ENCODE measurements at places on chromosomes 2 and 18.

GRCh38 chr2:172702451-172702850 is 33.2 kb upstream of the RAPGEF4 start:
- no peak for DNase-seq

DNA sequence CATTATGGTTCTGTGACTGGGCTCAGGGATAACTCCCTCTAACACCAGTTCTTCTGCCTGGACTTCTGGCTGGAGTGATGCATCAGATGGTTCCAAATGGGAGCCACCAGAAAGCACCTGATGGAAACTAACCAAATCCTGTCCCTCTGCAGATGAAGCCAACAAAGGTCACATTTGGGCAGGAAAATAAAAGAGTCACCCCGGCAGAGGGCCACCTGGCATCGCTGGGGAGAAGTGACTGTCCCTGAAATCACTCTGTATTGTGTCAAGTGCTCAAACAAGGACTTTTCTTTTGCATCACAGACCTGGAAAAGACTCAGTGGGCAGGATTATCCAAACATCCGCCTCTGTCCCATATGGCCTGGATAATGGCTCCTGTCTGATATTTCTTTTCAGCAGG is 47.5 kb downstream of the DNER start:
- DNase-seq, result no peak

GRCh38 chr2:37472959-37473358 is 128.5 kb downstream of the QPCT start:
- DNase-seq, result no peak

DNA sequence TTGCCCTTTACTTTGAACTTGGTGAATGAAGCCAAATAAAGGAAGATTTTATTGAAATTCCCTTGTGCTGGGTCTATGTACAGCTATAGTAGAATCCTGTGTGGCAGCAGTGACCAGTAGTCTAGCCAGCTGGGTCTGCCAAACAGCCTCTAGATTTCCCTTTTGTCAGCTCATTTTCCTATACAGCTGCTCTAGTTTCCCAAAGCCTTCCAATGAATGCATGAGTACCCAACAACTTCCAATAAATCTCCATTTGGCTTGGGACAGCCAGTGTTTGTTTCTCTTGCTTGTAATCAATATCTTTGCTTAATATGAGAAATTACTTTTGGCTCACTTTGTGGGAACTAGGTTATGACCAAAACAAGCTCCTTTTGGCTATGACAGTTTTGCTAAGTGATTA is 43.6 kb downstream of the SCN9A start:
- DNase-seq, result no peak

DNA sequence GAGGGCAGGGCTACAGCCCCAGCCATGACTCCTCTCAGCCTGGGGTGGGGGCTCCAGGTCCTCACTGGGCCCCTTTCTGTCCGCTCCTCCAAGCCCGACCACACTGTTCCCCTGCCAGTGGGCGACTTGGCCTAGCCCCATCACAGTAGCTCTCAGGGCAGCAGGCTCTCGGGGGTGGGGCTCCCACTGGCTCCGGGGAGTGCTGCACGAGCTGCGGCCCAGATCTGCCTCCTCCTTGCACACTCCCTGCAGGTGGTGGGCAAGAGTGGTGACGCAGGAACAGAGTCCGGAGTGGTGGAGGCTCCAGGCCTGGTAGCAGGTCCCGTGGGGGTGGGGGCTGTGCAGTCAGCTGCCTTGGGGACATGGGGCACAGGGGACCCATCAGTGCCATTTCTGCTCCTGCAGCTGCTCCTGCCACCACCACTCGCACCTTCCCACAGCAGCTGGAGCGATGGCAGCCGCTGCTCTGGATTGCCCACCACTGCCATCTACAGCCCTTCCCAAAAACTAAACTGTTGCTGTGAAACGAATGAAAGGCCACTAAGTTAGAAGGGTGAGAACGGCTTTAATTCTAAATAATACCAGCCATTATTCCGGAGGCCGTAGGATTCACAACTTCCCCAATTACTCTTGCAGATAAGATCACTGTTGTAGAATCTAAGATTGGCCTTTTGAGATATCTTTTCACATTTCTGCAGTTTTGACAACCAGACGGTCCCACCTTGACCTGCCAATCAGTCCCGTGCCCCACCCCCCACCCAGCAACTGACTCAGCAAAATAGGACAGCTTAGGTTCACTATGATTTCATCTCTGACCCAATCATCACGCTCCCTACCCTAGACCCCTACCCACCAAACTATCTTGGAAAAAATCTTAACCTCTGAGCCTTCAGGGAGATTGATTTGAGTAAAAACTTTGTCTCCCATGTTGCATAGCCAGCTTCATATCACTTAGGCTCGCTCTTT is 530.2 kb downstream of the DCC start:
- no peak for DNase-seq

GRCh38 chr2:128651000-128651399 is 332.3 kb upstream of the HS6ST1 start:
- DNase-seq, result no peak

DNA sequence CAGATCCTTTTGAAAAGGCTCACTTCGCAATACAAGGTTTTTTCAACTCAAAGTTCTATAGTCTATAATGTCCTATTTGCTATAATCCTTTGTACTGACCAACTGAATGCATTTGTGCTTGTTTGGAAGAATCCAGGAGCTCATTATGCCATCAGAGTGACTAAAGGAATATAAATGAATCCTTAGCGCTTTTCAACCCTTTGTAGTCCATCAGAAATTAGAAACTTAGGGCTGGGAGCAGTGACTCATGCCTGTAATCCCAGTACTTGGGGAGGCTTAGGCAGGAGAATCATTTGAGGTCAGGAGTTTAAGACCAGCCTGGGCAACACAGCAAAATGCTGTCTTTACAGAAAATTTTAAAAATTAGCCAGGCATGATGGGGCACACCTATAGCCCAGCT is 330.2 kb upstream of the CHAC2 start:
- DNase-seq, result no peak

DNA sequence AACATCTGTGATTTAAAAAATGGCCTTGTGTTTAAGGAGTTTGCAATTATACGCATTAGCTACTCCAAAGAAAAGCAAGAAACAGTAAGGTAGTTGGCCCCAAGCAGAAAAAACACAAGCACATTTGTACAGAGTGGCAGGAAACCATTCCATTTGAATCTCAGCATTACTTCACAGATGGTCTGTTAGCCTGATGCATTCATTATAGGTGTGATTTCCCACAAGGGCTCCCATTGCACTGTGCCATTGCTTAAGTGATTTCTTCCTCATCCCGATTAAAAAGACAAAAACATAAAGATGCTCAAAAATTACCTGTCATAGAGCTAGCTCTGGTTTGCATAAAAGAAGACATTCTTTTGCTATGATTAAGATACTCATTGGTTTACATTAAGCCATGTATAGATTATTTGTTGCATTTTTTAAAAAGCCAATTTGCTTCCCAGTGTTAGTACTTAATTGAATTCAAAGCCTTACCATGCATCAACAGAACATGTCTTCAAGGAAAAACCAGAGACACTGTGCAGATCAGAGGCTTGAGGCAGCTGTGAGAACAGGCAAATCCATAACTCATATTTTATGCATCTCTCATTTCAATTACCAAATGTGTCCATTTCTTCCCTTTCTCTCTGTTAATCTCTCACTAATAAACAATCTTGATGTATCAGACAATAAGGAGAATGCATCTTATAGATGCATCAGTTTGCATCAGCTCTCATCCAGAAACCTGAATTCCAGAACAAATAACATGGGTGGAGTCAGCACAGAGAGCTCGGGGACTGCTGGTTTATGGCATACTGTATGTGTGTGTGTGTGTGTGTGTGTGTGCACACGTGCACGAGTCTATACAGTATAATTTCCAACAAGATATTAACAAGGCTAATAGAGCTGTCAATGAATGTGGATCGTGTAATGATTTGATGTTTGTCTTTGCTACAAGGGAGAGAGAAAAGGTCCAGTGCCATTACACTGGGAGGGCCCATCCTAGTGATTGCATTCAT is 558.6 kb upstream of the HS6ST1 start:
- no peak for DNase-seq

- DNase-seq, result no peak
Observed at GRCh38 chr2:122754561-122754960, 999.1 kb downstream of the TSN start.
